ENCODE measurements at places on chromosomes 4 and X.

DNA sequence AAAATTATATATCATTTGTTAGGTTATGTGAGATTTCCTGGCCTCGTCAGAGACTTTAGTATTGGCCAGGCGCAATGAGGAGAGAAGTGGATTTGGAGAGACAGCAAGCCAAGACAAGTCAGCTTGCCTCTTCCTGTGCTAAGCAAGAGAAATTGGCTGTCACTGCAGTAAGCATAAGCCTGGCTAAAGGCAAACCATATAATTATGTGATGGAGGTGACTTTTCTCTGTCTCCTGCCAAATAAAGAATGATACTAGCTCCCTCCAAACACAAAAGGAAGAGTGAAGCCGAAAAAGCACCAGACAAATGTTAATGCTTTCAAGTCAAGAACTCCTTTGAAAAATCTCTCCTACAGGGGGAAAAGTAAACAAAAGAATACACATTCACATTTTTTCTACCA lies 2246.0 kb downstream of the ARAP2 start:
- no peak for DNase-seq

GRCh38 chr4:86657910-86658309 lies 63.8 kb downstream of the PTPN13 start:
- no peak for DNase-seq

DNA sequence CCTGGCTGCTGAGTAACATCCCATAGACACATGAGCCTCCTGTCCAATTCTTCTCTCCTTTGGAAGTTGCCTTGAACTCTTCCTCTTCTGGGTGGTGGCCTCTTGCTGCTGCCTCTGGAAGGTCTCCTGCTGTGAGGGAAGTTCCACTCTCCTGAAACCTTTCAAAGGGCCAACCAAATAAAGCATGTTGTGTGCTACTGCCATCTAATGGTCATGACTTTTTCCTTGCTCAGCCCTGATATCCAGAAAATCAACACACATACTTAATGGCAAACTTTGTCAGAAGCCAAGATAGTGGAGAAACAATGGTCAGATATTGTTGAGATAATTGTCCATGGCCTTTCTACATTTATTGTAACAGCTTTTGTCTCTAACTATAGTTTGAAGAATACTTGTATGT lies 19.1 kb upstream of the ZXDA start:
- no peak for DNase-seq

GRCh38 chr4:99574530-99575324 lies at the start of gene MTTP:
MTTP (plus strand) TSS chr4:99574824; CDS start chr4:99574910, 86 bp downstream.
- DNase-seq, result no peak

DNA sequence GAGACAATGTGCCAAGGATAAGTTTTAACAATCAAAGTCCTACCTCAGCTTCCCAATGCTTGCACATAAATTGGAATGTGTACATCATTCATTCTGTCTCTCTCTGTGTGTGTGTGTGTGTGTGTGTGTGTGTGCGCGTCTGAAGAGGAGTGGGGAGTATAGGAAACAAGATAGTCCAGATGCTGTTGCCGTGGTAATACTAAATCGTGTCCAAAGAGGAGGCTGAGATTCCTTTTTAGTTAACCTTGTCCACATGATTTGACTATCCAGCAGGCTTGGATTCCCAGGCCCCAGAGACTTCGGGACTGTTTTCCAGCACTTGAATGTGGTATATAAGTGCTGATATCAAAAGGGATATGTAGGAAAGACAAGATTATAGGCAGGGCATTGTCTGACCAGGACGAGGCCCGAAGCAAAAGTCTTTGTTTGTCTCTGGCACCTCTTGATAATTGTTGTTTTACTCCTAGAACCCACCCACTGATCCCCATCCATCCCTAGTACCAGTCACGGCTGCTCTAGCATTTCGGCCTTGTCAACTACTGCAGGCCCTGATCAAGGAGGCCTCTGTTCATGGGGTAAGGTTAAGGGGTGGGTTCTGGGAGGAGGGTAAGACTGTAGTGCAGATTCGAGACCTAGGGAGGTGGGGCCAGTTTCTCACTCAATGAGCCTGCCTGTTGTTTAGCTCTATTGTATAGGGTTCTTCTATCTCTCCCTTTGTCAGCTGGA lies 3.9 kb downstream of the PLP1 start:
- no peak for DNase-seq

- DNase-seq, result no peak
These were observed 3.3 kb downstream of the ANXA5 start for GRCh38 chr4:121693450-121693849.

DNA sequence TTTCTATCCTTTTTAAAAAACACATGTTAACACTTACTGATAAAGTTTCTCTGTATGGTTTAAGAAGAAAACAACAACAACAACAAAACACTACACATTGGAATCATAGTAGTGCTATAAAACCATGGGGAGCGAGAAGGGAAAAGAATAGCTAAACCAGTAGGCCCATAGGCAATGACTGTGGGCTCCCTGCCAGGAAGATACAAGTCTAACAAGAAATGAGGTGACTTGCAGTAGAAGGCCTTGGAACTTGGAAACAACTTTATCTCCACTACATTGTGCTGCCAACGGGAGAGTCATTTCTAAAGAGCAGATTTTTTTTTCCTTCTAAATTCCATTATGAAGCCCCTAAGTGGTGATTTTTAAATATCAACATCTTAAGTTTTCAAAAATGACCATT lies 78.0 kb downstream of the GPC4 start:
- DNase-seq, result no peak

DNA sequence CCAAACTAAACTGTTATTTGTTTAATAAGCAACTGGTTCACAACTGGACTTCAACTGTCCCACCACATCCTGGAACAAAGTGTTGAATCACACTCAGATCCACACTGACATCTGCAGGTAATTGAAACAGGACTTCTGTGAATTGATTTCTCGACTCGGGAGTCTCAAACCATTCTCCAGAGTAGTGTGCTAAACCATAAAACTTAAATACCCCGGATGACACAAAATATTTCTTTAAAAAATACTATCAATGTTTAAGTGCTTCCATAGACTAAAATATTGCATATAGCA lies 95.4 kb upstream of the PLAC1 start:
- peak; percentile 84 for DNase-seq

- DNase-seq, result no peak
These were observed 80.9 kb upstream of the GLRA2 start for GRCh38 chrX:14448406-14448805.

DNA sequence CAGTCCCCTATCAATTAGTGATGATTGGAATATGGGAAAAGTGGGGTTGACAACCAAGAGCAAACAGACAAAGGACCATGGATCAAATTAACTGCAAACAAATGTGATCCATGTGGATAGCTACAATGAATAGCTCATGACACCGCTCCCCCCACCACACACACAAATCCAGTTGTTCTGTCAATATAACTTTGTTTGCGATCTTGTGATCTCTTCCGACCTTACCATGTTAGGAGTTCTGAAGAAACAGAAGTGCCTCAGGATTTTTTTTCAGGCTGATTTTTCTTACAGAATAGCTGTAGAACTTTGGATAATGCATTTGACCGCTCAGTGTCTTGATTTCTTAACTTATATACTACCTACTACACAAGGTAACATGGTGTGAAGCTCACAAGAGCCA lies 116.6 kb downstream of the SH2D1A start:
- DNase-seq, result no peak

GRCh38 chr4:76801621-76802235 lies 96.2 kb downstream of the SOWAHB start:
- DNase-seq, result no peak

GRCh38 chr4:152229782-152230289 lies 306.1 kb downstream of the FBXW7 start:
- DNase-seq, result no peak

GRCh38 chr4:28435314-28435713 lies 1574.7 kb downstream of the STIM2 start:
- DNase-seq, result no peak

- no peak for DNase-seq
These were observed 608.7 kb downstream of the TLL1 start for GRCh38 chr4:166481739-166482138.

DNA sequence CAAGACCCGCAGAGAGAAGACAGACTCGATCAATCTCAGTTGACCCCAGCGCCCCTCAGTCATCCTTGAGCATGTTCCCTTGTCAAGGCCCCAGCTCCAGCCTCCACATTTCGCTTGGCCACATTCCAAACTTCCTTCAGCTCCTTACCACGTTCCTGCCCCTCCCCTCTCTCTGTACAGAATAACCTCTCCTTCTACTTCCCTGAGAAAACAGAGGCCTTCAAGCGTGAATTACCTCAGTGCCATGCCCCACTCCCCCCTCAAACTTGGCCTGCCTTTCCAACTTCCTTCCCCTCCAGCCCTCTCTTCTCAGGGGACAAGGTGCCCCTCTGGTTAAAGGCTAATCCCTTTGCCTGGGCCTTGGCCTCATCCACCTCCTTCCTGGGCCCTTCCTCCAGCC lies 3.2 kb upstream of the RIPPLY1 start:
- no peak for DNase-seq

DNA sequence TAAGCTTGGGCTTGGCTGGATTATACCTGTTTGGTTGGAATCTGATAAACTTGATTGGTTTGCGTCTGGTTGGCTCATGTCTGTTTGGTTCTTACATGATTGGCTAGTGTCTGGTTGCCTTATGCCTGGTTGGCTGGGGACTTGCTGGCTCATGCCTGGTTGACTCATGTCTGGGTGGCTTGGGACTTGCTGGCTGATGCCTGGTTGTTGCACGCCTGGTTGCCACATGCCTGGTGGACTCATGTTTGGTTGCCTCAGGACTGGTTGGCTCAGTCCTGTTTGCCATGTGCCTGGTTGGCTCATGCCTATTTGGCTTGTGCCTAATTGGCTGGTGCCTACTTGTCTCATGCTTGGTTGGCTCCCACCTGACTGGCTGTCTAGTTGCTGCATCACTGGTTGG lies 104.5 kb downstream of the APOOL start:
- no peak for DNase-seq

- no peak for DNase-seq
These were observed 276.3 kb downstream of the HNRNPD start for GRCh38 chr4:82097504-82097903.

DNA sequence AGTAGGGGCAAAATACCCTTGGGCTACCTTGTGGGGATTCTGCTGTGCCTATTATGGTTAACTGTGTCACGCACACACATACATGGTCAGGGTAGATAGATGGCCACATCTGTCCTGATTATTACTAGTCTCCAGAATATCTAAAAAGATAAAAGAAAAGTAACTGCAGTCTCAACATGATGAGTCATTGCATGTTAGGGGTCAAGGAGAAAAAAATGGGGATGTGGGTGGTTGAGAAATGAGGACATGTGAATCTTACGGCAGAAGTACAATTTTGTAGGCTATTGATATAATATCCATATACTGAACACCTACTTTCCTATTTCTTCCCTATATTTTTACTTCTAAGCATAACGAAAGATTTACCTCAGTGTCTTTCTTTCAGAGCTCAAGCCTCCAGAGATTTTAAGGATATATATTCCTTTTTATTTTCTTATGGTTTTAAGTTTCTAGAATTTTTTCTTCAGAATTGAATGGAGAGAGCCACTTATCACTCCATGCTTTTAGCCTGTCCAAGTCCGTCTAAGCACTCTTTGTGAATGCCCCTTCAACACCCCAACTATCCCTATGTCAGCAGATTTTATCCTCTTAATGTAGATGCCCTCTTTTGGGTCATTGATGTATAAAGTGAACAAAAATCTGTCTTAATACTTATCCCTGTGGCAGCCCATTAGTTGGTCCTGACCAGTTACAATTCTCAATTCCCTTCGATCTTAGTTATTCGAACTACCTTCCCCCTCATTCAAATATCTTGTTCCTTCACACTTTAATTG lies 642.2 kb downstream of the IQCM start:
- no peak for DNase-seq

DNA sequence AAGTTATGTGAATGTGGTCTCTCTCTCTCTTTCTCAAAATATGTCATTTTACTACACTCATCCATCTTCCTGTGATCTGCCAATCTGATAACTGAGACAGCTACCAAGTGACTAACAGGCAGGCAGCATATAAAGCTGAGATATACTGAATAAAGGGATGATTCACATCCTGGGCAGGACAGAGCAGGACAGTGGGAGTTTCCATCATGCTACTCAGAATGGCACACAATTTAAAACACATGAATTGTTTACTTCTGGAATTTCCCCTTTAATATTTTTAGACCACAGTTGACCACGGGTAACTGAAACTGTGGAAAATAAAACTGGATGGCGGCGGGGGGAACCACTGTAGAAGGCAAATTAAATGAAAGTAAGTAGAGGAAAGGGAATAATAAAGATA lies 58.6 kb upstream of the DCTD start:
- DNase-seq, result no peak

DNA sequence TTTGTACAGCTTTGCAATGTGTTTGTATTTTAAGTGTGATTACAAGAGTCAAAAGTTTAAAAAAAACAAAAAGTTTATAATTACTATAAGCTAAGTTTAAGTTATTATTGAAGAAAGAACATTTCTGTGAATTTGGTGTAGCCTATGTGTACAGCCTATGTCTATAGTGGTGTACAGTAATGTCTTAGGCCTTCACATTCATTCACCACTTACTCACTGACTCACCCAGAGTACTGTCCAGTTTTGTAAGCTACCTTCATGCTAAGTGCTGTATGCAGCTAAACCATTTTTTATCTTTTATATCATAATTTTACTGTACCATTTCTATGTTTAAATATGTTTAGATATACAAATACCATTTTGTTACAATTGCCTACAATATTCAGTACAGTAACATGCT lies 182.3 kb downstream of the RPA4 start:
- DNase-seq, result no peak

DNA sequence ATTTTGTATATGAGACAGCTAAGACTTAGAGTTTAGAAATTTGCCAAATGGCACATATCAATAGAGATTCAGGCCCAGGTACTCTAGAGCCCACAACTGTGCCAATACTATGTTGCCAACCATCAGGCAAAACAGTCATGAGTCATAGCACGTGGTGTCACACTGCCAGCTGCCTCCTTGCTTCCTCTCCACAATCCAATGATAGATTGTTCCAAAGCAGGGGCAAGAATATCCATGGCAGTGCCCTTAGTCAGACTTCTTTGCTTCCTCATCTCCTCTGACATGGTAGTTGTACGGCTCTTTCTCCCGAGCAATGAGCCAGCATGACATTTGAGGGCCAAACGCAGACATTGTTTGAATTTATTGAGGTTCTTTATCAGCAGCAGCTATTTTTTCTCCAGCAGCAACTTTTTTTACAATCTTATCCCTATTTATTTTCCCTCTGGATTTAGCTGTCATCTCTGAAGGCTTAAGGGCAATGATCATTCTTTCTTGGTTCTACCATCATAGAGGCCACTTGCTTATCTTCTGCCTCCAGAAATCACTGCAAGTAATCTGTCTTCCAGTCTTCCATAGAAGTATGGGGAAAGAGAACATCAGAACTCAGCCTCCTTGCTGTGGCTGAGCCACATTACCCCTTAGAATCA lies 169.7 kb downstream of the COL4A6 start:
- no peak for DNase-seq

DNA sequence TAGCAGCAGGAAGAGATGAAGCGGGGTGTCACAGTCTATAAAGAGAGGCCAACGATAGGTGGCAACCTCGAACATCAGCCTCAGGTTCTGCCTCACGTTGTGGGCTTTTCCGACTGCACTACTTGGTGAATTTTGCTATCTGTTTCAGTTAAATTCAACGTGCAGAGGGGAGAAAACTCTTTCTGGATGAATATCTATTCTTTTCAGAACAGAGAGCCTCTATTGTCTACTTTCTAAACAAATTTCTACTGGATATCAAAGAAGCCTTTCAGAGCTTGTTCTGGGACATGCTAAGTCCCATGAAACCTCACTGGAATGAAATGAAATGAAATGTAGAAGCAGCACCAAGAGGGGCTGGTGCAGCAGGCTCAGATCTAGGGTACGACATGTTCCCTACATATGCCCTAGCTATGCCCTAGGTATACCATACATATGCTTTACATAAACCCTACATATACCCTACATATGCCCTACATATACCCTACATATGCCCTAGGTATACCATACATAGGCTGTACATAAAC lies 116.5 kb upstream of the TRIM2 start:
- no peak for DNase-seq
